Occipital lobe (tissue), 3 donors: ENCODE measurements at places on chromosomes 11 and 22.

GRCh38 chr22:24878969-24879368 lies 67.5 kb downstream of the LHFPL7 start:
- no peak for DNase-seq

GRCh38 chr11:20771681-20772080 lies 102.3 kb downstream of the NELL1 start:
- no peak for DNase-seq

GRCh38 chr11:117950301-117950700 lies 21.1 kb upstream of the TMPRSS13 start:
- DNase-seq: no peak

DNA sequence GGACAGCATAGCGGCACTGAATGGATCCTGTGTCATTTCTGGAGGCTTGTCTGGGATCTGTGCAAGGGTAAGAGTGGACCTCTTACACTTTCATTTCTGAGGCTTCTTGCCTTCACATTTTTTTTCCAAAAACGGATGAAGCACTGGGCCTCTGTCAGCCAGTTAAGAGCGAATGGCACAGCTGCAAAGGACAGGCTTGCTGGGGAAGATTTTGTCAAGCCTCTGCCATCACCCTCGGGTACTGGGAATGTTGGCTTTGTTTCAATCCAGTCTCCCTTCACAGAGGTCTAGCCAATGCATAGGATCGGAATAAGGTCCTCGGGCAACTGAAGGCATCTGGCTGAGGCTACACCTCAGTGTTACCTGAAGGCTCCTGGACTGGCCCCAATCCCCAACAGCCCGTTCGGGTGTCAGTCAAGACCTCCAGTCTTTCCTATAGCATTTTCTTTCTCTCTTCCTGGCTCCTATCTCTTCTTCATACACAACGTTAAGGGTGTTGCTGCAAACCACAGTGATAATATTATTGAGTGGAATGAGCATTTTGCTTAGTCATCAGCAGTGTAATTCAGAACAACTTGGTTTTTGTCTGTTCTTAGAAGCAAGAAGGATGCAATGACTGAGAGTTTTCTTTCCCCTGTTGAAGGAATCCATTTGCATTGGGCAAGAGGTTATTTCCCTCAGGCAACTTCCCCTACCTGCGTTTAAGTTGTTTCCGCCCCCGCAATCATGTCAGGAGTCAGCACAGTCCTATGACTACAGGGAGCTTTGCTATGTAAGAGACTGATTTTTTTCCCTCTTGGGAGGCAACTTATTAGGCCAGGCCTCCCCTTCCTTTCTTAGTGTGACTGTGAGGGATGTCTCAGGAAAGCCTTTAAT lies 22.8 kb downstream of the NPAT start:
- DNase-seq: no peak

GRCh38 chr11:82863209-82863608 lies 37.0 kb downstream of the PRCP start:
- DNase-seq: no peak

DNA sequence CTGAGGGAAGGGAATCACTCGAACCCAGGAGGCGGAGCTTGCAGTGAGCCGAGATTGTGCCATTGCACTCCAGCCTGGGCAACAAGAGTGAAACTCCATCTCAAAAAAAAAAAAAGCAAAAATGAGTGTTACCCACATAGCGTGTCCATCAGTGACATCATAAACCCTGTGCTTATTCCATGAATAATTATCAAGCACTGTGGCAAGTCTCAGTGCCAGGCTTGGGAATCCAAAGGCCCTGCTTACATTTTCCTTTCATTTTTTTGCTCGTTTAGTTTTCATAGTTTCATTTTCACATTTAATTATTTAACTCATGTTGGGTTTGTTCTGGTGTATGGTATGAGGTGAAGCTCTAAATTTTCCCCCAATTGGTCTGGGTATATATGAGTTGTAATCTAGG lies 46.5 kb downstream of the NEU3 start:
- DNase-seq: no peak

DNA sequence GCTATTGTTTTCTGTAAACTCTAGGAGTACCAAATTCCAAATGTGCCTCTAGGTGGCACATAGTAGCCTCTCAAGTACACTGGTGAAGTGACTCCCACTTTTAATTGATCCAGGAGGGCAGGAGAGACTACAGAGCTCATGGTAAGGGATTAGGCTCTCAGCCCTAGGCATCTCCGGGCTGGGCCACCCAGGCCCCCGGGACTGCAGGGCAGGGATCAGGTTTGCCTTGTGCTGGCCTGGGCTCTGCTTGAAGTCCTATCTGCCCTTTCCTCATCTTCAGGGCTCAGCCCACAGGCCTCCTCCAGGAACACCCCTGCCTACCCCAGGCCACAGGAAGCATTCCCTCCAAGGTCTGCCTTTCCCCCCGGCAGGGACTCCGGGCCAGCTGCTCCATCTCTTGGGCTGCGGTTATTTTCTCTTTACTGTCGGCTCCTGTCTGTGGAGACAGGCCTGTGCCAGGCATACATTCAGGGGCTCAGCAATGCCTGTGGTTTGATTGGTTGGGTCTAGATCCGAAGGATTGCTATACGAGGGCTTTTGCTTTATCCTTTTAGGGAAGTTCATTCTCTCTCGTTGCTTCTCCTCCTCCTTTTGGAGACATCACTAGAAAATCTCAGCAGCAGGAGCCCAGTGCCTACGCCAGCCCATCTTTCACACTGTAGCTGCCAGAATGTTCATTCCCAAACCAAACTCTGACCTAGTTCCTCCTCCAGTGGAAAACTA lies 32.8 kb downstream of the PARVA start:
- DNase-seq: peak; percentile 38

GRCh38 chr11:118845369-118845768 lies 38.3 kb upstream of the CXCR5 start:
- DNase-seq: no peak

GRCh38 chr22:16594026-16594425 lies 1.4 kb upstream of the CCT8L2 start:
- DNase-seq: no peak

GRCh38 chr11:45282081-45282480 lies 4.1 kb downstream of the SYT13 start:
- no peak for DNase-seq

- no peak for DNase-seq
Observed at GRCh38 chr11:36565031-36565610, 2.7 kb upstream of the RAG1 start.
